Stimulated activated CD4-positive, alpha-beta T cell treated with anti-CD3 and anti-CD28 coated beads, Interleukin-12 subunit alpha, Interleukin-12 subunit beta, amount 100 ng/mL, for 24 hours (primary cell): ENCODE measurements at places on chromosomes 12 and 14.

DNA sequence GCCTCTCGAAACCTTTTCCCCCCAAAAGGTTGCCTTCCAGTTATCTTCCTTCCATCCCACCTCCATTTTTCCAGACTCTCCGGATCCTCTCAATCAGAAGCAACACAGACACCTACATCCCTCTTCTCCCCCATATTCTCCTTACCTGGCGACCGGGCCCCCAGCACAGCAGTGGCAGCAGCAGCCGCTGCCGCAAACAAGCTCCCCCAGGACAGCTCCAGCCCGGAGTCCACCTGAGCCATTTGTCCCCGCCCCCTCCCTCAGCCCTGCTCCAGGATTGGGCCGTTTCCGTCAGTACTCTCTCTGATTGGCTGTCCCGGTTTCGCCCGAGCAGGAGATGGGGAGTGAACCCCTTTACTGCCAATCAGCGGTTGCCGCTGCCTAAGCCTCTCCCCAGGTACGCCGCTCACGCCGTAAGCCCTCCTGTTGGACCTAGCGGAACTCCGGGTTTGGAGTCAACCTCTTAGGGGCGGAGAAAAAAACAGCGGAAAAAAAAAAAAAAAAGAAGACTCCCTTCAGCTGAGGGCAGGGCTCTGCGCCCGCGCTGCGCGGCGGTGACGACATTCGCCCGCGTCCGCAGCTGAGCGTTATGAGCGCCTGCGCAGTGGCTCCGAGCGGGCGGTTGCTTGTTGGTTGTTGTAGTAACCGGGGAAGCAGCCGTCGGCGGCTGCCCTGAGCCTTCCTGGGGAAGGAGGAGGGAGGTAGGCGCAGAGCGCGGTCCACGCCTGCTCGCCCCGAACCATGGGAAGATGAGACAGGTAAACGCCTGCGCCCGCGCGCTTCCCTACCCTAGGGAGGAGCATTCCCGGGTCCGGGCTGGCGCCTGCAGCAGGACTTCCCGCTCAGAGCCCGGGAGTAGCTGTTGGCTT, at the start of the genes ERG28 and TTLL5:
Gene ERG28, minus strand, starts transcription at position 247 of the 869 bp plus-strand sequence. CDS start 3,374 bp downstream, outside the sequence.
Gene TTLL5, plus strand, starts transcription at position 617 of the 869 bp plus-strand sequence. CDS start 1,904 bp downstream, outside the sequence.
- peak; percentile 95 for DNase-seq

DNA sequence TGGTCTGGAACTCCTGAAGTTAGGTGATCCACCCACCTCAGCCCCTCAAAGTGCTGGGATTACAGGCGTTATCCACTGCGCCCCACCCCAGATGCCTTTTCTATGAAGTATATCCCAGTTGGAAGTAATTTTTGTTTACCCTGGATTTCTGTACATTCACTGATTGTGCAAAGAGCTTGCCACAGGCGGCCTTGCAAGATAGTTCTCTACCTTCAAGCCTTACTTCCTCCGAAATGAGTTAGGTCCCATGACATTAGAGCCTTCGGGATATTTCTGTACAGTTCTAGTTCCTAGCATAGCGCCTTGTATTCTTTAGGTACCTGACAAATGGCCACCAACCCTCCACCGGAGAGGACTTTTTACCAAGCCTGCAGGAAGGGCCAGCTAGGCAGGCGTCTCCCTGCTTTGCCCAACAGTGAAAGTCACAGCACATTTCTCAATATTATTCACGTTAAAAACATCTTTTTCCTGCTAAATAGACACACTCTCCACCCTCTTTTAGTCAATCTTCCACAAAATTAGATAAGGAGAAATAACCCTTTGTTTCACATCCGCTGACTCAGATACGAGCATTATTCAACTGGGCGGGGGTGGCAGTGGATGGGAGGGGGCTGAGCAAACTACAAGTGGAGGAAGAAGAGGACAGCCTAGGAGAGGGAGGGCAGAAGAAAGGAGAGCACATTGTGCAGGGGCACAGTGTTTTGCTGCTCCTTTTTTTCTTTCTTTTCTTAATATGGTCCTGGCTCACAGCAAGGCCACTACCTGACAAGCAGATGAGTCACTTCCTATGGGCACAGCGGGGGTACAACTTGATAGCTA, 40.0 kb upstream of the CAPRIN2 start:
- no peak for DNase-seq

GRCh38 chr14:95130549-95130948, 26.8 kb downstream of the DICER1 start:
- no peak for DNase-seq

DNA sequence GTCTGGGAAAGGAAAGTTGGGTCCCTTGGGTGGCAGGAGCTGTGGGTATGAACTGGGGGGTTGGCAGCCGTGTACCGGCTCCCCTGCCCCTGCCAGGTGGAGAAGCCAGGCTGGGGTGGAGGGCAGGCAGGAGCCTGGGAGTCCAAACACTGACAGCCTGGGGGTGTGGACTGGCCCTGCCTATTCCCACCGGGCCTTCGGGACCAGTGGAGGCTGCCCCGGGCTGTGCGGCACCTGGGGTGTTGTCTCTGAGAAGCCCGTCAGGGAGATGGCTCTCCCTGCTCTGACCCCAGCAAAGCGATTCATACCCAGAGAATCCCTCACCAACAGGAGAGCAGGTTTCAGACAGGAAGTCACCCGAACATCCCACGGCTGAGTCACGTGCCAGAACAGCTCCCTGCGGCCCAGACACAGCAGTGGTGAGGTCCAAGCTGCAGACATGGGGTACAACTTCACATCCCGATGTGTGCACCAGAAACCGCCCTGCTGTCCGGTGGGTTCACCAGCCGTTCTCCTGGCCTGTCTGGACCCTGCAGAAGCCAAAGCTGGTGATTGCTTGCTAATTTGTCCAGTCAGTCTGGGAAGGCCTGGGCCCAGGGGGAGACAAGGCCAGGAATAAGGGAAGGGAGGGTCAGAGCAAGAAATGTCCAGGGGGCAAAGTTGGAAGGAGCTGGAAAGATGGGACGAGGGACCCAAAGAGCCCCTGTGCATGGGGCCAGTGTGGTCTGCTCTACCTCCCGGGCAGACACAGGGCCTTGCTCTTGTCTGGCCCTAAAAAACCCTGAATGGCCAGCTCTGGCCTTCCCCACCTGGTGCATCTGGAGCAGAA, 2.1 kb upstream of the GPR132 start:
- no peak for DNase-seq

DNA sequence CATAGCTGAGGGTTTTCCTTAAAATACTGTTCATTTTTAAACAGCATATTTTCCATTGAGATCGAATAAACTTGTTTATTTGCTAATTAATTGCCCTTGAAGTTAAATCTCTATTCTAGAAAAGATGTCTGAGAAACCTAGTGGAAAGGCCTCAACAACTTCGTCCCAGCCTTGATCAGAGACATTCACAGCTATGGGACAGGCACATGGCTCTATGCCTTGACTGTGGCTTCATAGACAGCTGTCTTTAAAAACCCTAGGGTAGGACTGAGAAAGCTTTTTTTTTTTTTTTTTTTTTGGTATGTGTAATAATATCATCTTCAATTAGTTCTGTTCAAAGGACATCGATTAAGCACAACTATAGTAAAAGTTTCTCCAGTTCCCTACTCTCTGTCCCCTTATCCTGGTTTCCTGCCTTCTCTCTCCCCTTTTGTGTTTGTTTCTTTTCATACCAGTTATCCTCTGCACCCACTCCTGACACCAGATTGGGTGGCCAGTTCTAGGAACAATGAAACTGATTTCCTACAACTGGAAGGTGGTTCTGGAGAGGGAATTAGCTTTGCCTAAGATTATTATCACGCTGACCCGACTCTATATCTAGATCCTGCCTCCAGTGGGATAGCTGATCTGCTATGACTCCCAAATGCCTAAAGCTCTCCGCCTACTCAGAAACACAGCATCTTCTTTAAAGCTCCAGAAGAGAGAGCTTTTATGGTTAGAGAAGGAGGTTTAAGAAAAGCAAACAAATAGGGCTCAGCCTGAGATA, 20.3 kb downstream of the SOCS2 start:
- DNase-seq, result no peak

DNA sequence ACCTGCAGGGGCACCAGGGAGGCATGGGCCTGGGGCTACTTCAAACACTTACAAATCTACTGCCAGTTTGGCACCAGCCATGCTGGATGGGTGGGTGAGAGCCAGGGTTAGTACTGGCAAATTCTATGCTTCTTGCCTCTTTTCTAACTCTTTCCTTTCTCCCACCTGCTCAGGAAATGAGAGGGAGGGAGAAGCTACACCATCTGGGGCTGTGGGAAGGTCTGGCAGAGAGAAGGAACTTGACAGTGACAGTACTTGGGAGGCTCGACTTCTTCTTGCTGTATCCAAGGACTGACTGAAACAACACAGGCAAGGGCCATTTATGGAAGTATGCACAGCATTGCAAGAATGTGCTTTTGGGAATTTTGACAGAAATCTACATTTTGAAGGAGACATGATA, 149.6 kb upstream of the DYRK2 start:
- no peak for DNase-seq

GRCh38 chr14:82725213-82725612, 1191.6 kb upstream of the SEL1L start:
- no peak for DNase-seq

- no peak for DNase-seq
Observed at GRCh38 chr14:74660863-74661262, 48.8 kb upstream of the LTBP2 start.

- DNase-seq, result no peak
Observed at GRCh38 chr12:87107270-87107669, 851.1 kb upstream of the MGAT4C start.

DNA sequence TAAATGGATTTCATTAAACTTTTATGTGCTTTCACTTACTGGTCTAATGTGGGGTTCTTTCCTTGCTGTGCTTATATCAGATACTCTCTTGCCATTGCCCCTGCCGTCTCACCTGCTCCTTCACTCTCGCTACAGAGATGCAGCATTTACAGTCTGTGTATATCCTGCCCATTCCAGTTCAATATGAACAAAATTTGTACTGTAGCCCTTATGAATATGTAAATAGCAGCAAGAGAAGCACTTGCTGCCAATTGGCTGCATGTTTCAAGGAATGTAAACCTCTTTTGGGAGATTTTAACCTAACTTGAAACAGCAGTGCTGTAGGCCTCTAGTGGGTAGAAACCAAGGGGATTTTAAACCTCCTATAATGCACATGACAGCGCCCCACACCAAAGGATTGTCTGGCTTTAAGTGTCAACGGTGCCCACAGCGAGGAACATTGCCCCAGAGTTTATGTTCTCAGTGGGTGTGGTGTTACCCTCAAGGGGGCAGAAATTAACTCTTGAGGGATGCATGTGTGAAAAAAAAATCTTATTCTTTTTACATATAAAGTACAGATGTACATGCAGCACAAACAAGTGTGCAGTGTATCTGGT, 19.1 kb downstream of the PCNX1 start:
- DNase-seq, result no peak

DNA sequence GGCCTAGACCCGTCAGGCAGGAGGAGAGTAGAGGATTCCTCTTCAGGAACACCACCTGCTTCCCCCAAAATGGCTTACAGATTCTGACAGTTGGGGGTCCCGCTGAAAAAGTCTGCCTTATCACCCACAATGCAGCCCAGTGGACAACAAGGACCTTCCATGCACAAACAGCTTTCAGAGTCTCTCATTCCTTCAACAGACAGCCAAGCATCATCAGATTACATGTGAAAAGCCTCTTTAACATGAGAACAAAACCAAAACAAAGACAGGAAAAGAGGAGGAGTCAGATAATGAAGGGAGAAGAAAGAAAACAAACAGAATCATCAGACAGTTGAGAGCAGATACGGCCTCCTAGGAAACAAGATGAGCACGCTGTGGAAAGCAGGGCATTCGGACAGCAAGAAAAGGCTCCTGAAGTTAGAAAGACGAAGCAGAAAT, 18.3 kb downstream of the KCTD10 start:
- DNase-seq, result no peak

GRCh38 chr14:56423544-56423943, 156.1 kb upstream of the TMEM260 start:
- no peak for DNase-seq

DNA sequence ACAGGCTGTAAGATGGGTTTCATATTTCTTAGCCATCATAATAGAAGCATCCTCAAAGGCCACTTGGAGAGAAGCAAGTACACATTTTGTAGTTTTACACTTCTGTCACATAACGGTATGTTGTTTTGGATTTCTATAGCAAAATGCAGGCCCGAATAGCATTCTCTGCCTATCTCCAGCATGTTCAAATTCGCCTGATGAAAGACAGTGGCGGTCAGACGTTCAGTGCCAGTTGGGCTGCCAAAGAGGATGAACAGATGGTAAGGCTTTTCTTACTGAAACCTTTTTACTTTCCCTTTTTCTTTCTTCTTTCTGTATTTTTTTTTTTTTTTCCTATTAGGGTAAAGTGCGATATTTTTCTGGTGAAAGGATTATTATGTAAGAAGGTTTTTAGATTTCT, 110.5 kb downstream of the TTLL5 start:
- DNase-seq, result no peak

DNA sequence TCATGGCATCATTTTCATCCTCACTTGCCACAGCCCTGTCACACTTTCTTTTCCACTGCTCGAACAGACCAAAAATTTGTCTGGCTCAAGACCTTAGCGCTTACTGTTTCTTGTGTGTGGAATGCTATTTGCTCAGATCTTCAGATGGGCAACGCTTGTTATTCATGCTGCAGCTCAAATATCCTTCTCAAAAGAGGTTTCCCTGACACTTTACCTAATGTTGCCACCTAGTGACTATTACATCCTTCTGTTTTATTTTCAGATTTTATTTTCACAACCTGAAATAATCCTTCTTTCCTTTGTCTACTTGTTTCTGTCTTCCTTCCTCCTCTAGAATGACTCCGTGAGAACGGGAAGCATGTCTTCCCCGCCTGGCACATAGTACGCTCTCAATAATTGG, 5.6 kb downstream of the FBXO33 start:
- DNase-seq, result no peak

DNA sequence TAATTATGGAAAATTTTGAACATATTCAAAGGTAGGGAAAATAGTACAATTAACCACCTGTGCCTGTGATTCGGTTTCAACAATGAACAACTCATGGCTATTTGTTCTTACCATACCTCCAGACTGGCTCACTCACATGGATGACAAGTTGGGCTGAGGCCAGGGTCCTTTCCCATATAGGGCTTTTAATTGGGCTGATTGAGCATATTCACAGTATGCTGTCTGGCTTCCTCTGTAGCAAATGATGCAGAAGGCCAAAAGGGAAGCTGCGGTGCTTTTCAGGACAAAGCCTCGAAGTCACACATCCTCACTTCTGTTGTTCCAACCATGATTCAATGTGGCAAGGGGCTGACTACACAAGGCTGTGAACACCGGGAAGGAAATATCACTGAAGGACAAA, 297.5 kb upstream of the SLC16A7 start:
- no peak for DNase-seq

DNA sequence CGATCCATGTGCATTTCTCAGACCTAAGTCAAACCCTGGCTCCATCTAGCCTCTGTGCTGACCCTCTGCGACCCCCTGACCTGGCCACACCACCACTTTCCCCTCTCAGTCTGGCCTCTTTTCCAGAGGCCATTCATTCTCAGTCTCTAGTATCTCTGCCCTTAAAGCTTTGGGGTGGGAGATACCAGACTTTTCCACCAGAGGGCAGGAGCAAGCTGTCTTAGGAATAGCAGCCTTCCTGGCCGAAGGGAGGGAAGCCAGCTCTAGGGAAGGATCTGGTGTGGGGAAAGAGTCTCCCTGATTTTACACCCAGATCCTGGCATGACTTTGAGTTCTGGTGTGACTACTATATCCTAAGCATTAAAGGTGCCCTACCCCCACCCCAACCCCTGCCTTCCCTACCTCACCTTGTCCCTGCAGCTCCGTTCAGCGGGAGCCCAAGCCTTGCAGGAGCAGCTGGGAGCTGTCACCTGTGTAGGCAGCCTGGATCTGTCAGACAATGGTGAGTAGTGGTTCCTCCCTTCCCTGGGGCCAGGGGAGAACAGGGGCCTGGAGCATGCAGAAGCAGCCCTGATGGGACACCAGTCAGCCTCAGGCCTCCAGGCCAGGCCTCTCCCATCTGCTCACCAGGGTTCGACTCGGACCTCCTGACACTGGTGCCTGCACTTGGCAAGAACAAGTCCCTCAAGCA, 6.6 kb downstream of the CARMIL3 start:
- no peak for DNase-seq

GRCh38 chr12:125194163-125194773, 129.0 kb downstream of the AACS start:
- DNase-seq, result no peak
